Activated effector memory CD4-positive, alpha-beta T cell treated with Interleukin-2 at 50 U/mL for 16 hours (primary cell): ENCODE measurements at places on chromosomes 11 and 22.

DNA sequence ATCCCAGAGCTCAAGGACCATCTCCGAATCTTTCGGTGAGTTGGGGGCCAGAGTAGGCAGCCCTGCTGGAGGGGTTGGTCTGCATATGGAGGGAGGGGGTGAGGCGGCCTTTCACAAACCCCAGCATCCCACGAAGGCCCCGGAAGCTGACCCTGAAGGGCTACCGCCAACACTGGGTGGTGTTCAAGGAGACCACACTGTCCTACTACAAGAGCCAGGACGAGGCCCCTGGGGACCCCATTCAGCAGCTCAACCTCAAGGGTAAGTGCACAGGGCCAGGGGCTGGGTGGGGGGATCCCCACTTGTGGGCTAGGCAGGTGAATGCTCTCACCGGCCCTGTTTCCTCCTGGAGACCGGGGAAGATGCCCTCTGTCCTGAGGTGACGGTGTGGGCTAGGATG is 6.2 kb downstream of the TRPT1 start:
- no peak for DNase-seq

GRCh38 chr11:2237457-2238238 is 32.7 kb downstream of the ASCL2 start:
- no peak for DNase-seq

DNA sequence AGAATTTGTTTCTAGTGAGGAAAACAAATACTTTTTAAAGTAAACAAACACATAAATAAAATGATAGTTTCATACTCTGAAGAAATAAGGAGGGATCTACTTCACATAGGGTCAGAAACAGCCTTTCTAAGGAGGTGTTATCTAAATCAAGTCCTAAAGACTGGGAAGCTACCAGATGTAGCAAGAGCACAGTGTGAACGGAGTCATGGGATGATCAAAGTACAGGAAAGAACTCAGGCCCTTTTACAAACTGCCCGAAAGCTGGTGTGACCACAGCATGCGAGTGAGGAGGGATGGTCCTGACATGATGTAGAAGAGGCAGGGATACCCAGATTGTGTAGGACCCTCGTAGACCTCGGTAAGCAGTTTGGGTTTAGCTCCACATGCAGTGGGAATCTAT is 102.8 kb downstream of the ARHGAP32 start:
- no peak for DNase-seq

GRCh38 chr11:128884703-128885338 is 6.3 kb upstream of the KCNJ5 start:
- no peak for DNase-seq

DNA sequence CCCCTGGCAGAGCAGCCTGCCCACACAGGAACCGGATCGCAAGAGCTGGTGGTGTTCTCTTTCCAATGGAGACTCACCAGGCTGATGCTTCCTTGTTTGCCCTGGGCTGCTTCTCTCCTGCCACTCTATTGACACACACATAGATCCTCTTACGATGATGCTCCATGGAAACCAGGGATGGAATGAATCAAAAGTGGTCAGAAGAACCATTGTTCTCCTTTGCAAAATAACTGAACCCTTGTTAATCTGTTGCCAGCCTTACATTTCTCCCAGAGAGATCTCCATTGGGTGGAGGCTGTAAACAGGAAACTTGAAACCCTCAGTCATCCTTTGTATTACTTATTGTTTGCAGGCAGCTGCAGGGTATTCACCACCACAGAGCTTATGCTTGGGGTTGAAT is 24.6 kb upstream of the LDLRAD3 start:
- no peak for DNase-seq

- DNase-seq: peak; percentile 50
Observed at GRCh38 chr11:46127150-46127638, 5.9 kb upstream of the PHF21A start.

- no peak for DNase-seq
Observed at GRCh38 chr11:59437770-59438169, 1.5 kb downstream of the OR5A1 start.

DNA sequence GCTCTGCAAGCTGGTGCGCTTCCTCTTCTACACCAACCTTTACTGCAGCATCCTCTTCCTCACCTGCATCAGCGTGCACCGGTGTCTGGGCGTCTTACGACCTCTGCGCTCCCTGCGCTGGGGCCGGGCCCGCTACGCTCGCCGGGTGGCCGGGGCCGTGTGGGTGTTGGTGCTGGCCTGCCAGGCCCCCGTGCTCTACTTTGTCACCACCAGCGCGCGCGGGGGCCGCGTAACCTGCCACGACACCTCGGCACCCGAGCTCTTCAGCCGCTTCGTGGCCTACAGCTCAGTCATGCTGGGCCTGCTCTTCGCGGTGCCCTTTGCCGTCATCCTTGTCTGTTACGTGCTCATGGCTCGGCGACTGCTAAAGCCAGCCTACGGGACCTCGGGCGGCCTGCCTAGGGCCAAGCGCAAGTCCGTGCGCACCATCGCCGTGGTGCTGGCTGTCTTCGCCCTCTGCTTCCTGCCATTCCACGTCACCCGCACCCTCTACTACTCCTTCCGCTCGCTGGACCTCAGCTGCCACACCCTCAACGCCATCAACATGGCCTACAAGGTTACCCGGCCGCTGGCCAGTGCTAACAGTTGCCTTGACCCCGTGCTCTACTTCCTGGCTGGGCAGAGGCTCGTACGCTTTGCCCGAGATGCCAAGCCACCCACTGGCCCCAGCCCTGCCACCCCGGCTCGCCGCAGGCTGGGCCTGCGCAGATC is 16.5 kb downstream of the P2RY2 start:
- no peak for DNase-seq

GRCh38 chr22:17907748-17908051 is 116.7 kb downstream of the MICAL3 start:
- DNase-seq: no peak

- DNase-seq: no peak
Observed at GRCh38 chr11:41003339-41004282, 455.8 kb downstream of the LRRC4C start.

GRCh38 chr22:45784357-45785277 is 113.0 kb downstream of the ATXN10 start:
- no peak for DNase-seq

GRCh38 chr11:83715927-83716535 is 429.9 kb upstream of the CCDC90B start:
- DNase-seq: no peak
